ENCODE measurements at places on chromosomes 5 and 9.

GRCh38 chr5:124574521-124575436 lies 171.7 kb downstream of the ZNF608 start:
- DNase-seq = no peak

GRCh38 chr9:34929506-34930102 lies 28.5 kb upstream of the PHF24 start:
- DNase-seq = no peak

DNA sequence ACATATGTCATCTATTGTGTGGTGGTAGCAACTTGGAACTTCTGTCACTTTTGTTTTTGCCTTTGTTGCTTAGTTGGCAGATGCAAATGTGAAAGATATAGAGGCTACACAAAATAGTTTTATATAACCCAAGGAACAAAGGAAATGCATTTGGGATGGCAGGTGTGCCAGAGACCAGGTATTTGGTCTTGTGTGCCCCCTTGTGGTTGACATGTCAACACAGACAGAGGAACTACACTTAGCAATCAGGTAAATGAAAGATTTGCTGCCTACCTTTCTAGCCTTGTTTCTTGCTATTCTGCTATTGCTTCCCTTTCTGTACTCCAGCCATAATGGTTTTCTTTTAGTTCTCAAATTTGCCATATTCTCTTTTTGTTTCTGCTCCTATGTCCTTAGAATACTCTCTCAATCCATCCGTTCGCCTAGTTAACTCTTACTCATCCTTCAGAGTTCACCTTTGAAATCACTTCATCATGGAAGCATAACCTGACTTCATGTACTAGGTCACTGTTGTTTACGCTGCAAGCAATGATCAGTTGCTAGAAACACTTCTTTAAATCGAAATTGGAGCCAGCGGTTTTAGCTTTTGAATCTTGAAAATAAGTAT lies 119.5 kb downstream of the TRPM3 start:
- DNase-seq = no peak

- peak; percentile 39 for DNase-seq
These were observed 452.0 kb upstream of the ZNF608 start for GRCh38 chr5:125198270-125198974.

GRCh38 chr9:137160054-137160425 lies 9.8 kb downstream of the LRRC26 start:
- no peak for DNase-seq

DNA sequence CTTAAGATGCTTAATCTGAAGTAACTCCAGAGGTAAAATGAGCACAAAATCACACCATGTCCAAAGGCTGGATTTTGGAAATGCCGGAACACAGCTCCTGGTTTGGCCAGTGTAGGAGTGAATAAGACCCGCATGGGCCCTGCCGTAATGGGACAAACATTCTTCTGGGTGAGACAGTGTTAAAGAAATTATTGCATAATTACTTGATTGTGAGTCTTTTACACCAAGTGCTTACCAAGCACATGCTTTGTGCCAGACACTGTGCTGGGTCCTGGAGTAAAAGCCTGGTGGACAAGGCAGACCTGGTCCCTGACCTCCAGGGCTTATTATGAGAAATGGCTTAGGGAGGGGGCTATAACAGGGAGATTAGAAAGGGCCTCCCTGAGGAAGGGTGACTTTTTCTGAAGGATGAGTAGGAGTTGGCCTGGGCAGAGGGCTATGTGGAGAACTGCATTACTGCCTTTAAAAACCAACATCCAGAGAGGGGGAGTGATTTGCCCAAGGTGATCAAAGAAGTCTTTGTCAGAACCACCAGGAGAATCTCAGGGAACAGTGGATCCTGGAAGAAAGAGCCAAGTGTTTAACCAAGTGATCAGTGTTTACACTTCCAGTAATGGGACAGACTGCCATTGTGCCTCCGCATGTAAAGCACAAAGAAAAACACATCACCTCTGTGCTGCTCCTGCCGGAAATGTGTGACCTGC lies 3.5 kb downstream of the PDE6A start:
- DNase-seq = no peak

DNA sequence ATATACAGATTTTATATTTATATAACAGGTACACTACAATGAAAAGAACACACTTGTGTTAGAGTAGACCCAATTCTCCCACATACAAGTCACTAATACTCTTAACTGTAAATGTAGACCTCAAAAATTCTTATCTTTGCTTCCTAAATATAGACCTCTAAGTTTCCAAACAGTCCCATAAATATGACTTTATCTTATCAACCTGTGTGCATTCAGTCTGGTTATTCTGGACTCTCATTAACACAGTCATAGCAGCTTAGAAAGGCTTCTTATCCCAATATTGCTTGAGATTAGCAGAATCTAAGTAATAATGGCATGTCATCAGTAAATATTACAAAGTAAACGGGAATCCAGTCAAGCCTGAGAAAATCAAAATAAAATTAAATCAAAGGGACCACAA lies 161.1 kb downstream of the FBXL17 start:
- no peak for DNase-seq

- DNase-seq = no peak
These were observed 55.2 kb downstream of the IRX2 start for GRCh38 chr5:2696156-2696807.

DNA sequence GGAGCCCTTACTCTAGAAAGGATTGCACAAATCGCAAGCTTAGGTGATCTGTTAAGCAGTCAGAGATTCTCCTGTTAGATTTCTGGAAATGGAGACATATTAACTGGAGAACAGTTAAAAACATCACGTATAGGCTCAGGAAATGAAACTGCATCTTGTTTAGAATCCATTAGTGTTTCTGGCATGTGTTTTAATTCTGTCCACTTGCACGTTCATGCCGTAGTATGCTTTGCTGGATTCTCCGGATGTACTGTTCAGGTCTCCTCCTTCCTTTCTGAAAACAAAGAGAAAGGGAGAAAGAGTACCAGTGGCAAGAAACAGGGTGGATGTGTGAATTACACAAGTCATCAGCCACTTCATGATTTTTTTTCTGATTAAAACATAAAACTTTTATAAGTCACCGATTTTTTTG lies 2.5 kb upstream of the RGMB start:
- no peak for DNase-seq

DNA sequence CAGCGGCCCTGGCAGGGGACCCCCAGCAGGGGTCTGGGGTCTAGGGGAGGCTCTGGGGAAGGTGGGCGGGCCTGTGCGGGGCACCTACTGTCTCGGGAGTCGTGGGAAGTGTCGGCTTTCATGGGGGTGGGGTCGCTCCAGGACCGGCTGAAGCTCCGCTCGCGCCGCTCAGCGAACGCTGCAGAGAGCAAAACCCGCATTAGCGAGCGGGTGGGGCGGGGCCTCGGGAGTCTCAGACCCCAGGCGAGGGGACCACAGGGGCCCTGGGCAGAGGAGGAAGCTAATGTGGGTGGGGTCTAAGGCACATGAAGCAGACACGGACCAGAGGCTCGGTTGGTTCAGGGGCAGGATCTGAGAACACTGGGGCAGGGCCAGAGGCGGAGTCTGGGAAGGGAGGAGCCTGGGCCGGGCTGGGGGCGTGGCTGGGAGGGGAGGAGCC lies 5.5 kb downstream of the NSMF start:
- DNase-seq = no peak

DNA sequence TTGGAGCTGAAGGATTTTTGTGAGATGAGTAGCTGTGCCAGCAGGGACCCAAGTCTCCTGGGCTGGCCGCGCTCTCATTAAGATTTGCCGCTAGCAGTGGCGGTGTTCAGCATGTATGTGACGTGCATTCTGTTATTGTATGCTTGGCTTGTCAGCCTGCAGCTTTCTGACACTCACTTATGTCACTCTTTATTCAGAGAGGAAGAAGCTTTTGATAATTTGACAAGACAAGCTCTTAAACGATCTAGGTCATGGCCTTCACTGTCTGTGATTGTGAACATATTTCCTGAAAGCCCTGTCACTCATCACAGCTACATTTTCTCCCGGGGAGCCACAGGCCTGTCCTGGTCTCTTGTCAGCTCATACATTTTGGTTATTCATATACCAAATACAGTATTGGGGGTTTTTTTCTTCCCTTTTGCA lies 98.2 kb upstream of the GRHPR start:
- no peak for DNase-seq

GRCh38 chr5:152077-152476 lies 39.2 kb upstream of the LRRC14B start:
- DNase-seq = no peak

DNA sequence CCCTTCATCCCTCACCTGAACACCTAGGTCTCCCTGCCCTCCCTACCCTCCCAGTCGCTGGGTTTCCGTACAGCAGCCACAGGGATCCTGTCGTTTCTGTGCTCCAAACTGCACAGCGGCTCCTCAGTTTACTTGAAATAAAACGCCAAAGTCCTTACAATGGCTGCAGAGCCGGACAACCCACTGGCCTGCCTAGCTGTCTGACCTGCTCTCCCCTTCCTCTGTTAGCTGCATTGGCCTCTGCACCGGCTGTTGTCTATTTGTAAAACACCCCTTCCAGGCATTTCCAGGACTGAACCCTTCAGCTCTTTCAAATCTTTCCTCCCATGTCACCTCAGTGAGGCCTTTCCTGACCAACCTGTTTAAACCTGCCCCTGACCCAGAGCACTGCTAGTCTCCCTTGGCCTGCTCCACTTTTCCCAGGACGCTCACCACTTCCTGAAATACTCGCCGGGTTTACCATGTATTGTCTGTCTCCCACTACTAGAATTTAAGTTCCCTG lies 9.1 kb upstream of the MGAT1 start:
- DNase-seq = no peak

GRCh38 chr5:134077926-134078580 lies 36.4 kb upstream of the TCF7 start:
- DNase-seq = no peak

DNA sequence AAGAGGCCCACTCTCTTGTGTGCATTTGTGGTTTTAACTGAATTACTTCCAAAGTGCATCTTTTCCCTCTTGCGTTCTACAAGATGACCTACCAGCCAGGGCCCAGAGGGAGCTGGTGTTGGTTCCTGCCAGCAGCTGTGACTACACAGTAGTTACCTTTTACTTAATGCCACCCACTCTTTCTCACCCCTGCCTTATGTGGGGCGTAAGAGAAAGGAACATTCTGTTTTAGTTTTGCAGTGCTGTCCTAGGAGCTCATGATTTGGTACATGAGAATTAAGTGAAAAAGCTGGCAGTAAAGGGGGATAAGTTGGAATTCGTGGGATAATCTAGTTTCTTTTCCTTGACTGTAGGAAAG lies 45.4 kb downstream of the RCL1 start:
- no peak for DNase-seq

DNA sequence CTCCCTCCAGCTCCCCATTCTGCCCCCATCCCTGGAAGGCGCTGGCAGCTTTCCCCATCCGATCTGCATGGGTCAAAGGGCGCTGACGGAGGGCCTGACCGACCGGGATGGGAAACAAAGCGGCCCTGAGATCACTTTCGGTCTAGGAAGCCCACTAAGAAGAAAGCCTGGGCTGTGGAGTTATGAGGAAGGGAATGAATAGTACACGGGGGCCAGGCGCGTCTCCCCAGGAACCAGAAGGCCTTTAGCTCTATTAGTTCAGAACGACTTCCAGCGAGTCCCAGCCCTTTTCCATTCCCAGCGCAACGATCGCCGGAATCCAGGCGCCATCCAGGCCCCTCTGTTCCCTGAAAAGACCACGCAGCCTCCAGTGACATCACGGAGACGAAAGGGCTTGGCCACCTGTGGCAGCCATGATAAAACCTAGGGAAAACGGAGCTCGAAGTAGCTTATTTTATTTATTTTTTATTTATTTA lies 70.1 kb upstream of the CCDC180 start:
- DNase-seq = no peak

- DNase-seq = no peak
These were observed 176.9 kb downstream of the RAB3C start for GRCh38 chr5:58759745-58760144.

GRCh38 chr9:77015327-77016048 lies 4.0 kb upstream of the FOXB2 start:
- no peak for DNase-seq

GRCh38 chr5:149039506-149039905 lies 23.4 kb downstream of the SH3TC2 start:
- DNase-seq = no peak

- no peak for DNase-seq
These were observed 229.7 kb upstream of the PIK3R1 start for GRCh38 chr5:67985686-67986387.

DNA sequence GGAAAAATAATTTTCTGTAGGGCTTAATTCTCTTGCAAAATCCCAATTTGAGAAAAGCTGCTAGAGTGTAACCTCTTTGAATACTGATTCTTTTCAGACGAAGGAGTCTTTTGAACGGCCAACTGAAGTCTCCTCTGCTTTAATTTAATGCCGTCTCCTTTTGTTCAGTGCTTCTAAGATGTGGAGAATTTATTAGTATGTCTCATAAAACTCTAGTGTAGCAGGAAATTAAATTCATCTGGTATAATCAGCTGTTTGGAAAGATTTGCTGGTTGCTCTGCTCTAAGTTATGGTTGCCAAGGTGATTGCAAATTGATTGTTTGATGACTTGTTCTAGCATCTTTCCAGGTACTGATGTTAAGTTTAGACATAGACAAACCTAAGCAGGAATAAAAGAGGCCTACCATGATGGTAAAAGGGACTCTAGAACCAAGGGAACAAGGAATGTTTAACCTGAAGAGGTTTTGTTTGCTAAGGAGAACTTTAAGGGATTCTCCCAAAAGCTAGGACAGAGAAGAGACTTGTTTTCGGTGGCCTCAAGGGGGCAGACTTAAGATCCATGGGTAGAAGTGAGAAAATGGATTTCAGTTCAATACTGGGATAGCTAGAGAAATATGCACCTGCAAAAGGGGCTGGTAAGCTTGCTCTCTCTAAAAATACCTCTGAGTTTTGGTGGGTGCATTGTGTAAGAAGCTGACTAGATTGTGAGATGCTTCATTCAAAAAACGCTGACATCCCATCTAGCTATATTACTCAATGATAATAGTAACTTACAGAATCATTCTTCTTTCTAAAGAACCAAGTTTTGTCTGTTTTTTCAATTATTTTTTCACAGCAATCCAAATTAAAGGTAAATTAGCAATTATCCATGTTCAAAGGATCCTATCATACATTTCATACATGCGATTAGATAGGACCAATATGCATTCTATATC lies 5.7 kb upstream of the ADRB2 start:
- DNase-seq = no peak

DNA sequence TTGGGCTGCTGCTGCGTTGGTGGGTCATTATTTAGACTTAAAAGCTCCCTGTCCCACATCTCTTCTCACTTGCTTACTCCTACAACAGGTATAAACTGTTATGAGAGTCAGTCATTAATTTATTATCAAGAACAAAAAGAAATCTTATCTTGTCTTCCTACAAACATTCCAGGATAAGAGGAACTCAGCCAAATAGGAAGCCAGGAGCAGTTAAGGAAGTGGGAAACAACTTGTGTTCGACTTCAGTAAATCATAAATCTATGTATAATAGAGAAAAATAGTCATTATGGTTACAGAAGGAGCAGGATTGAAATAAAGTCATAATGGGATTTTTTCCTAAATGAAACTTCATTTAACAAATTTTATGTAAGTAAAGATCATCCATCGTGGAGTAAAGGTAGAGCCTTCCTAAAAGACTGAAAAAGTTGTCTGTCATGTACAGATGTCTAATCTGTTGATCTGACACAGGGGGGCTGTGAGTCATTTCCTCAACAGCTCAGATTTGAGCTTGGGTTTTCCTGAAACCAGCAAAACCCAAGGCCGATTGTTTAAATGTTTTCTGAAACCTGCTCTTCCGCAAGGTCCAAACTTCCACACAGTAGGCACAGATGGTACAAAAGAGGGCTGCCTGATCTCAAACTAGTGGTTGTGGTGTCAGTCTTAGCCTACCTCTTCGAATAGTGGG lies 25.3 kb upstream of the LRRTM2 start:
- DNase-seq = no peak

- DNase-seq = no peak
These were observed 121.4 kb downstream of the NFIB start for GRCh38 chr9:14192556-14192955.

Data from omental fat pad (tissue), 4 donors.